ENCODE measurements at places on chromosomes 16 and 17.

DNA sequence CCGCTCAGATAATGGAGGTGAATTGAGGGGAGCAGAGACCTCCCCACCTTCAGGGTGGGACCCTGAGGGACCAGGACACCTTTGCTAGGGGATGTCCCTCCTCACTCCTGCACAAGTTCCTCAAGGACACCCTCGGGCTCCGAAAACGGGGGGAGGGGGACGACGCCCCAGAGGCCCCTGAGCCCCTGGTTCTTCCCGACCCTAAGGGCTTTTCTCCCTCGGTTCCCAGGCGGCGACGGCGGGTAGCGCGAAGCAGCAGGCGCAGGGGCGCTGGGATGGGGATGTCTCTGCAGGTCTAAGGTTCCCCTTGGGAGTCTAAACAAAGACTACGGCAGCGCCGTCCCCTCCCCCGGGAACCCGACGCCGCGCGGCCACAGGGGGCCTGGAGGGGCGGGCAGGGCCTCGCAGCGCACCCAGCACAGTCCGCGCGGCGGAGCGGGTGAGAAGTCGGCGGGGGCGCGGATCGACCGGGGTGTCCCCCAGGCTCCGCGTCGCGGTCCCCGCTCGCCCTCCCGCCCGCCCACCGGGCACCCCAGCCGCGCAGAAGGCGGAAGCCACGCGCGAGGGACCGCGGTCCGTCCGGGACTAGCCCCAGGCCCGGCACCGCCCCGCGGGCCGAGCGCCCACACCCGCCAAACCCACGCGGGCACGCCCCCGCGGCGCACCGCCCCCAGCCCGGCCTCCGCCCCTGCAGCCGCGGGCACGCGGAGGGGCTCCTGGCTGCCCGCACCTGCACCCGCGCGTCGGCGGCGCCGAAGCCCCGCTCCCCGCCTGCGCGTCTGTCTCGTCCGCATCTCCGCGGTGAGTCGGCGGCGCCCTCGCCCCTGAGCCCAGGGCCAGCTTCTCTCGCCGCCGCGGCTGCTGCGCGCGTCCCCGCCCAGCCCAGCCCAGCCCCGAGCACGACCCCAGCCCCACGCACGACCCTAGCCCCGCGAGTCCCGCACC, 36.7 kb upstream of the NDRG4 start:
- DNase-seq: no peak

DNA sequence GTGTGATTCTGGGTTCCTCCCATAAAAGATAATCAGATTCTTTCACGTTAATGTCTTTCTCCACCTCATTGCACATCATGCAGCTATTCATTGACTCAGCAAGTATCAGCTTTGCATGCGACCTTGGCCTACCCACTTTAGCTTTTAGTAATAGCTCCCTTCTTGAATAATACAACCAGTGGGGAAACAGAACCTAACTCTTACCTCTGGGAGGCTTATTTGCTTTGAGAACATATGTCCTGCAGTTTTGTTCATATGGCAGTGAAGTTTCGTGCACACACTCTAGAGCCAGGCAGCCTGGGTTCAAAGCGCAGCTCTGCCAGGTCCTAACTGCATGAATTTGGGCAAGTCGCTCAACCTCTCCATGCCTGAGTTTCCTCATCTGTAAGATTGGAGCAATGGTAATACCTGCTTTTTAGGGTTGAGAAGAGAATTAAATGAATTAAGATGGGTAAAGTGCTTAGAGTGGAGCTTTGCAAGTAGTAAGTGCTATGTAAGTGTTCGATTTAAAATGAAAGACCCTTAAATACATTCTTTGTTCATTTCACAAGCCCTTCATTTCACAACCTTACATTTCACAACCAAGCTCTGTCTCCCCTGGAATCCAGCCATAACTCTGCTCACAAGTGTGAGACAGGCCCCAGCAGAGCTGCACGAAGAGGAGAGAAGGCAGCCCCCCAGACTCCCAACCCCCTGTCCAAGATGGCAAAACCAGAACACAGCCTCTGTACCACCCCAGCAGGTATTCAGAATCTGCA, 29.3 kb downstream of the MAPT start:
- no peak for DNase-seq

DNA sequence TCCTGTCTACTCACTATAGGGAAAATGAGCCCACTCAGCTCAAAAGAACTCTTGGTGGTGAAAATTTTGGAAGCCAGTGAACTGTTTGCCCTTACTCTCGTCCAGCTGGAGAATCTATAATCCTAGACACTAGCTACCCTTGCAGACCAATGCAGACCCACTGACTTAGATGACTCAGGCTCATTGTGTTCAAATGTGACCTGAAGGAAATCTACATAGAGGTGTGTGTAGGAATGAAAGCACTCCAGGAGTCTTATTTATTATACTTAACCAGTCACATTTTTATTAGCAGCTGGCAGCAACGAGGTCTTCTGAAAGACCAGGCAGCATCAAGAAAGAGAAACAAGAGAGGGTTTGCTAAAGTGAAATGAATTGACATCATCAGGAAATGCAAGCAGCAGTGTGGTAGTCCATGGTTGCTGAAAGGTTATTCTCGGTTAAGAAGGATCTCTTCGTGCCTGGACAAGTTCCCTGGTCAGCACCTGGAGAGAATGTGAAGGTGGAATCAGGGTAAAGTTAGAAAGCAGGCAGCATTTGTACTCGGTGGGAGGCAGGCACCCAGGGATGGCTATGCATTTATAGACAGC, 1.4 kb downstream of the KRTAP29-1 start:
- no peak for DNase-seq

DNA sequence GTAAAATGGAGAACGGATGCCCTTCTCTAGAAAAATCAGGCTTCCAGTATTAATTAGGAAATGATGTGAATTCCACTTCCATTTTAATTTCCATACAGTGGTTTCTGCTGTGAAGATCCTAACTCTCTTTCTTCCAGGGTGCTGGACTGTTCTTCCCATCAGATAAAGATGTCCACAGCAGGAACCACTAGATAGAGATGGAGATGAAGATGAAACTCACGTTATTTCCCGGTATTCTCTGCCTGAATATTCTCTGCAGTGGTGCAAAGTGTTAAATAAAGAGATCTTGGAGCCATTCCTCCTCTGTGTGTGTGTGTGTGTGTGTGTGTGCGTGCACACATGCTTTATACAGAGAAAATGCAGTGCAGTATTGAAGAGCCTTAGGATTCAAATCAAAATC, 727.5 kb downstream of the KCNJ2 start:
- no peak for DNase-seq

DNA sequence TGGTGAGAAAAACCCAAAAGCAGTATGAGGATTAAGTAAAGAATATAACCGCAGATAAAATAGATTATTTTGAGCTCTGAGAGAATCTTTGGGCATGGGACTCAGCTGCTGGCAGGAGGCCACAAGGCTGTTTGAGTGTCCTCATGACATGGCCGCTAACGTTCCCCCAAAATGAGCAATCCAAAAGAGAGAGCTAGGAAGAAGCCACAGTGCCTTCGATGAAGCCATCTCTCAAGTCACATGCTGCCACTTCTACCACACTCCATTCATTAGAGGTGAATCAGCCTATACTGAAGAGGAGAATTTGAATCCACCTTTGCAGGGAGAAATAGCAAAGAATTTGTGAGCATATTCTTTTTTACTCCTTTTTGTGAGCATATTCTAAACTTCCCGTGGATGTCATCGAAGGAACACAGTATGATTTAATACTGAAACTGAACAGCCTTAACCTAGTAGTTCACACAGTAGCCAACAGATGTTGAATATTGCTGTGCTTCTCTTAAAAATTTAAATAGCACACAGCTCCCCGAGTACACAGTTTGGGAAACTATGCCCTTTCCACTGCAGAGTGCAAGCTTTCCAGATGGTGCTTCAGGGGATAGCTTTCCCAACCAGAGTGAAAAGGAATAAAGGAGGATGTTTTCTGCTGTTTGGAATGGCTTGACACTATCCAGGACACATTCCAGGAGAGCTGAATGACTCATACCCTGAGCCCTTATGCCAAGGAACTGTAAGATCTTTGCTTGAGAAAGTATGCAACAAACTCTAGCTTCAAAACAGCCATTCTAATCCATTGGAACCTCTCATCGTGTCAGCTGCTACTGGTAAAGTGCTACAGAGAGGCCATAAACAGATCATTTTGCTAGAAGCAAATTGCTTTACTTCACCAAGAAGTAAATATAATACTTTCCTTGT, 33.9 kb downstream of the ANKFY1 start:
- DNase-seq: peak; percentile 45

GRCh38 chr16:29139261-29139802, 154.5 kb downstream of the LAT start:
- DNase-seq: no peak

- DNase-seq: peak; percentile 53
Measured at GRCh38 chr17:4708436-4708835, 2.0 kb upstream of the ARRB2 start.

DNA sequence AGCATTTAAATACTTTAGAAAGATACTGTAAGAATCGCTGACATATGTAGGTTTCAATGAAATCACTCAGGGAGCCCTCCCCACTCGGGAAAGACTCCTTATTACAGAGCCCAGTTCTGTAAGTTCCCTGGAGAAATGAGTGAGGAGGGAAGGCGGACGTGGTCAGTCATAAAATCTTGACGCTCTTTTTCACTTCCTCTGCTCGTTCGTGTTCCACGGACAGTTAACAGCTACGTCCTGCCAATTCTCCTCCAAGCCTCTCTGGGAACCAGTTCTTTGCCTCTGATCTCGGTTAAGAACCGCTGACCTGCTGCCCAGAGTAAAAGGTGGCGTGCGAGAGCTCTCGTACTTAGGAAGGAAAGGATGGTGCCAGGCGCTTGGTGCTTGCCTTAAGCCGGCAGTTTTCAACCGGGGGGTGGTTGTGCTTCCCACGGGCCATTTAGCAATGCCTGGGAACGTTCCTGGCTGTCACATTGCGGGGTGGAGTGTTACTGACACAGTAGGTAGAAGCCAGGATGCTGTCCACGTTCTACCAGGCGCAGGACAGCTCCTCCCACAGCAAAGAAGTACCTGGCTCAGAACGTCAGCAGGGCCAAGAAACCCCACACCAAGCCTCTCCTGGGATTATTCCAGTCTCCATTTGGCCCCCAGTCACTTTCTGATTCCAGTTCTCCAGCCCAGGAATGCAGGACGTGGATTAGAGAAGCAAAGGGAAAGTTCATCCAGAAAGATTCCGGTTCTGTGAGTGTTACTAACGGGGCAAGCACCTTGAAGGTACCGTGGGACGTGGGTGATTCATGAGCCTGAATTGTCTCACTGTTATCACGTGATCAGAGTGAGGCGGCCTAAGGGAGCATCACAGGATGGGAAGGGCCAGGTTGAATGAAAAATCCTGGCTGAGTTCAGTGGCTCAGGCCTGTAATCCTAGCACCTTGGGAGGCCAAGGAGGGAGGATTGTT, 87.7 kb downstream of the MRM3 start:
- no peak for DNase-seq

DNA sequence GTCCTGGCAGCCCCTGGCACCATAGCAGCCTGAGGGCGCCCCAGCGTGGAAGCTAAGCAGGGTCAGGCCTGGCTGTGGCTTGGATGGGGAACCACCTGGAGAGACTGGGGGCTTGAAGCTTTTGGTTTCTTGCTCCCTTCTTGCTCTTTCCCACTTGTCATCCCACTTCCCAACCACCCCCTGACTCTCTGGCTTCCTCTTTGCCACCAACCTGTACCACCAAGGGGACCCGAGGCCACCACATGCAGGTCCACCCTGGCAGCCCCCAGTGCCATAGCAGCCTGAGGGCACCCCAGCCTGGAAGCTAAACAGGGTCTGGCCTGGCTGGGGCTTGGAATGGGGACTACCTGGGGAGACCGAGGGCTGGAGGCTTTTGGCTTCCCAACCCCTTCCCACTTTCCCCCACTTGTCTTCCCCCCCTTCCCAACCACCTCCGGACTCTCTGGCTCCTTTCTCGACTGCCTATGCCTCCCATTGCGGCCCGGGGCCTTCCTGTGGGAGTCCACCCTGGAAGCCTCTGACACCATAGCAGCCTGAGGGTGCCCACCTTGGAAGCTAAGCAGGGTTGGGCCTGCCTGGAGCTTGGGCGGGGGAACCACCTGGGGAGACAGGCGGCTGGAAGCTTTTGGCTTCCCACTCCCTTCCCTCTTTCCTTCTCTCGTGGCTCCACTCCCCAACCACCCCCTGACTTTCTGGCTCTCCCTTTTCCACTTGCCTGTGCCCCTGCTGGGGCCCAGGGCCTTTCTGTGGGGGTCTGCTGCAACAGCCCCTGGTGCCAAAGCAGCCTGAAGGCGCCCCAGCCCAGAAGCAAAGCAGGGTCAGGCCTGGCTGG, 2294.4 kb downstream of the TP53TG3F start:
- DNase-seq: no peak

GRCh38 chr16:50944033-50944432, 202.1 kb downstream of the CYLD start:
- no peak for DNase-seq

DNA sequence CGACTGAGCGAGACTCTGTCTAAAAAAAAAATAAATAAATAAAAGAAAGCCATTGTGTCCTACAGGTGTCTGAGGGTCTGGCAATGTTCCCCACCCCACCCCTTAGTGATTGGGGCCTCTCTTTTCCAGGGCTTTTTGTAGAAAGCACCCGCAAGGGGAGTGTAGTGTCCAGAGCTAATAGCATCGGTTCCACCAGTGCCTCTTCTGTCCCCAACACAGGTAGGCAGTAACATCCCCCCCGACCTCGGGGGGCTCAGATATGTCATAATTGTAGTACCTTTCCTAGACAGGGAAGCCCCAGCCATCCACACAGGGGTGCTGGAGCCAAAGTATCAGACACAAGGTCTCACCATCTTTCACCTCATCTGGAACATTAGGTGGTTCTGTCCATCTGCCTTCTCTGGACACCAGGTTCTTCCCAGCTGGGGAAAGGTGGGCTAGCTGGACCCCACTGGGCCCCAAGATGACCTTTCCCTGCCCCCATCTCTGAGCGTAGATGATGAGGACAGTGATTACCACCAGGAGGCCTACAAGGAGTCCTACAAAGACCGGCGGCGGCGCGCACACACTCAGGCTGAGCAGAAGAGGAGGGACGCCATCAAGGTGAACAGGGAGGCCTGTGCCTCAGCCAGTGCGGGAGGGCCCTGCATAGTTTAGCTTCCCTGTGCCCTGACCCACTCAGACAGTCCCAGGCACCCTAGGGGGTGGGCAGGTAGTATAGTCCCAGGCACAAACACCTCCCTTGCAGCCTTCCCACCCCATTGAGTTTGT, 1.6 kb downstream of the MLX start:
- no peak for DNase-seq

DNA sequence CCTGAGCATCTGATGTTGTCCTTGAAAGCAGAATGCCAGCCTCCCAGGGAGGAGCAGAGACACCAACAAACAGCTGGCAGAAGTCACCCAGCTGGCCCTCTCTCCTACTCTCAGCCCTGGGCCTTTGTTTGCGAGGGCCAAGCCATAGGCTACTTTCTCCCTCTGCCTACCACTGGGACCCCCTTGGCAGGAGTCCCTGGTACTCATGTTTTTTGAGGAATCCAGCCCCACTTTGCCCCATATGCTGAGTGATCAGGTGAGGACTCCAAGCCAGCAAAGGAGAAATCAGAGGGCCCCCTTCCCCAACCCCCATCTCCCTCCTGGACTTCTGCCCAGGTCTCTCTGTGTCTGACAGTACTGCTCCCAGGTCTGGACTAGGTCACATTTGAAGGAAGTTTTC, 121.9 kb downstream of the USP31 start:
- DNase-seq: no peak

- no peak for DNase-seq
Measured at GRCh38 chr16:57577214-57577613, 34.8 kb downstream of the ADGRG5 start.

- DNase-seq: no peak
Measured at GRCh38 chr16:79638386-79638785, 37.8 kb upstream of the MAF start.
